ENCODE measurements at places on chromosomes 1 and 21. TPM values are rescaled to one million over a fixed set of nuclear protein-coding genes. Genes with fewer than 3 reads are reported as not detected.

DNA sequence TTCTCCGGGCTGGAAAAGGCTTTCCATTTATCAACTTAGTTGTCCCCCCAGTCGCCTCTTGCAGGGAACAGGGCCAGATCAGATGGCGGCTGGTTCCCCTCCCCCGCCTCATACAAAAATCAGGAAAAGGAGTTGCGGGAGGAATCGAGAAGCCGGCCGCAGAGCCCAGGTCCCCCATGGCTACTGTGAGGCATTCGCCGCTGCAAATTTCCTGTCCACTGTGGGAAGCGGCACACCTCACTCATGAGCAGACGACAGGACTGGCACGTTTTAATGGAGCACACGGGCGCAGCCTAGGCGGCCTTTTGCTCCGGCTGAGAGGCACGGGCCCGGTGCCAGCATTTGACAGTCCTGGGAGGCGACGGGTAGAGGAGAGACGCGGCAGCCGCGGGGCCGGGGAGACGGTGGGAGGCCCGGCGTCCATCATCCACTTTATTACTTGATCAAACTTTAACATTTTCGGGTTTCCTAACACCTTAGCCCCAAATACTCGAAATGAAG, 1.1 kb downstream of the GNG4 start:
- no peak for DNase-seq

DNA sequence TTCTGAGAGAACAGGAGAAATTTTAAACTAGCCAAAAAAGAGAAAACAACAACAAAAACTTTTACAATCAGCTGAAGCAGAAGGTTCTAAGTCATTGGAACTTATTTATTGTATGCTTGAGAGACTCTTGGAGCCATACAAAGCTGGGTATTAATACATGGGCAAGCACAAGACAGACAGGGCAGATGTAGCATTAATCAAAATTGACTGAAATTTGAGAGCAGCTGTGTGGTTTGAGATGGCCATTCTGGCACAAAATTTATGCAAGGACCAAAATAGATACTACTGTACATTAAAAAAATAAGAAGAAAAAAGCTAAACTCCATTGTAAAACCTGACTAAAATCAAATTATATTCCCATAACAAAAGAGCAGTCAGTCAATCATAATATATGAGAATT, 892.5 kb downstream of the PLA2G4A start:
- DNase-seq: no peak

DNA sequence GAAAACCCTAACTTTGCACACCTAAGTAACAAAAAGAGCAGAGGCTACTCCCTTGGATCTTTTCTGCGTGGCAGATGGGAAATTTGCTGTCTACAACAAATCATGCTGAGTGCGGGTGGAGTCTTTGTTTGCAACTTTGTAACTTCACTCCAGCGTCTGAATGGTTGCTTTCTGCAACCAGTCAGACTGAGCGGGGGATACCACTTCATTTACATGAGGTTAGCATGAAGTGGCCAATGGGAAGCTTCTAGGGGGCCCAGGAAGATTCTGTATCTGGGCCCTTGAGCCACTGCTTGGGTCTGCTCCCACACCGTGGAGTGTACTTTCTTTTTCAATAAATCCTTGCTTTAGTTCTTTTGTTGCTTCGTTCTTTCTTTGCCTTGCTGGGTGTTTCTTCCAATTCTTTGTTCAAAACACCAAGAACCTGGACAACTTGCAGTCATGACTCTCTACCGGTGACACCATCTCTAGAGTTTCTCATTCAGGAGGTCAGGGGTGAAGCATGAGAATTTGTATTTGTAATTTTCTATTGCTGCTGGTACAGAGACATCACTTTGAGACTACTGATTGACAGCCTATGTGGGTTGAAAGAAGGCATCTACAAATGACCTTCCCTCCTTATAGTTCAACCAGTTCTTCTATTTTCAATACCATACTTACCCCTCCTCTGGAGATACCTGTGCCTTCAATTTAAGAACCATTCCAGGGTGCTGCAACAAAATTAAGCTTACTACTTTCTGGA, 55.8 kb upstream of the RC3H1 start:
- no peak for DNase-seq

DNA sequence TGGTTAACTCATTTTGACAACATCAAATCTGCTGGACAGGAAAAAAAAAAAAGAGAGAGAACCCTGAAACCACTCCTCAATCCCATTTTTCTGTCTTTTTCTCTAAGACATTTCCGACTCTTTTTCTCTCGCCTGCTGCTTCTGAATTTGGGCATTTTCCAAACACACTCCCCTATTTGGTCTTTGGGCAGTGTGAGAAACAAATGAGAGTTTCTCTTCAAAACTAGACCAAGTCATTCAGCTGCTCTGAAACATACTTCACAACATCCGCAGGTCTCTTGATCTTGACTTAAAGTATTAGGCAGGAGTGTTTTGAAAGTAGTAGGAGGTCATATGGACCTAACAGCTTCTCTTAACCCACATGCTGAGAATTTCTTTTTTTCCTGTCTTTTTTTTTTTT, 364.8 kb upstream of the ESRRG start:
- DNase-seq: no peak

DNA sequence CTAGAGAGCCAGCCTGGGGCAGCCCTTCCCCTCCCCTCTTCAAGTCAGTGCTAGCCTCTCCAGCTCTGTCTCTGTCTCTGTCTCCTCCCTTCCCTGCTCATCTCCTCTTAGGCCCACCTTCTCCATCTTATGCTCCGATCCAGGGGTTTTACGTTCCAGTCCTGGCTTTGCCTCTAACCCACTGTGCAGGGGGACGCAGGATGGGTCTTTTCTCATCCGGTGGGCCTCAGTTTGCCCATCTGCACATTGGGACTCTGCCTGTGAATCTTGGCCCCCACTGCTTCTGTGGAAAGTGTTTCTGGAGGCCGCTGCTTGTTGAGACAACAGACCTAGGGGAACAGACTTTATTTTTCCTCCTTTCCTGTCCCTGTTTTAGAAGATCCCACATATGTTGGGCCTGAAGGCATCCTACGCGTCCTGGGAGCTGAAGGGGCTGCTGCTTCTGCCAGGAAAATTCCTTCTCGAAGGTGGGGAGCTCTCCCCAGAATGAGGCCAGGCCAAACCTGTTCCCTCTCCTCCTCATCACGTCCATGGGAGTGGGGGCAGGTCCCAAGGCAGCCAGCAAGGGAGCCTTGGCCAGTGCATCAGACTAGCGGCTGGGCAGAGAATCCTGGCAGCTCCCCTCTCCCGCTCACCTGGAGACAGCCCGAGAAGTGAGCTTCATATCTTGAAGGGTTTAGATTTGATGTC, 99.5 kb upstream of the CSF3R start:
- no peak for DNase-seq

DNA sequence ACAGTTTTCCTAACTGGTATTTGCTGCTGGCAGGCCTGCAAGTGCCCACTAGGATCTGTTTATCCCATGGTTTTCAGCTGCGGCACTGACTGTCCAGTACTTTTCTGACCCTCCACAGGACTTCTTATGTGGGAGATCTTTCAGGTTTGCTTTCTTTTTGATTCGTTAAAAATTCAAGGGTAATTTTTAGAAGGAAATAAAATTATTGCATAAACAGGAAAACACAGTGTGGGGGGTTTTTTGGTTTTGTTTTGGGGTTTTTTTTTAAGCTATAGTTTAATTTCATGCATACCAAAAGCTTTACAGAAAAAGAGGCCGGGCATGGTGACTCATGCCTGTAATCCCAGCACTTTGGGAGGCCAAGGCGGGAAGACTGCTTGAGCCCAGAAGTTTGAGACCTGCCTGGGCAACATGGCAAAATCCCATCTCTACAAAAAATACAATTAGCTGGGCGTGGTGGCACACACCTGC, 3.6 kb downstream of the NIBAN1 start:
- DNase-seq: no peak

DNA sequence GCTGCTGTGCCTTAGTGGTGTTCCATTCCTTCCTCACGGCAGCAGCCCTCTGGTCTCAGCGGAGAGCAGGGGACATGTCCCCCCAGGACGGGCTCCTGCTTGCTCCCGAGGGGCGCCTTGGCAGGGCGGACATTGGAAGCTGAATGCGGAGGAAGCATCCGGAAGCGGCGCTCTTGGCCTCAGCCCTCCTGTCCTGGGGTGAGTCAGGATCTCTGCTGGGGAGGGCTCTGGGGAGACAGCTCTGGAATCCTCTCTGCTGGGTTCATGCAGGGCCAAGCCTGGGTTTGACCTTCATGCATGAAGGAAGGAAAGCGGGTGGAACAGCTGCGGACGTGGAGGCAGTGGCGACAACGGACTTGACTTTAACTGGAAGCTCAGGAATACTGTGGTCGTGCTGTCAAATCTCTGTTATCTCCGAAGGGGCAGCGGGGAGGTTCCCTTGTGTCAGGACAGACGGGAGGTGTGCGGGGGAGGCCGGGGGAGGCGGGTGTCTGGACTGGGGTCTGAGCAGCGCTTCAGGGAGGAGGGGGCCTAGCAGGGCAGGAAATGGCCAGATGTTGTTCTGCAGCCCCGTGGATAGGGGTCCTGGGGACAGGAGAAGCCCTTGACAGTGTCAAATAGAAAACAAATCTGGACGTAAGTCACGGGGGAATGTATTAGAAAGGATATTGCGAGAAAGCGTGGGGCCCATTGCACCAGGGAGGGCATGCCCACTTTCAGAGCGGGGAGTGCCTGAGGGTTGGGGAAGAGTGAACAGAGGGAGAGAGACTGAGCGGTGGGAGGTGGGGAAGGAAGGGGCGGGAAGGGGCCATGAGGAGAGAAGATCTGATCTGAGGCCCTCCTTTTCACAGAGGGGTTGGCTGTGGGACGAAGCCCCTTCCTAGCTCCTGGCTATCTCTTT, 26.6 kb downstream of the CRYAA start:
- peak; percentile 48 for DNase-seq

- no peak for DNase-seq
Measured at GRCh38 chr1:14682941-14683621, 84.6 kb downstream of the KAZN start.

Gene LRRC53
- not detected for total RNA-seq

Gene RXFP4
- not detected for total RNA-seq
